Stimulated activated CD4-positive, alpha-beta T cell treated with anti-CD3 and anti-CD28 coated beads, Interleukin-2, amount 100 ng/mL, for 24 hours (primary cell): ENCODE measurements at places on chromosomes 12 and 14.

- DNase-seq, result no peak
Measured at GRCh38 chr12:105067511-105068031, 16.7 kb downstream of the ALDH1L2 start.

GRCh38 chr12:49098035-49098451 is 3.4 kb upstream of the DHH start:
- peak; percentile 73 for DNase-seq

DNA sequence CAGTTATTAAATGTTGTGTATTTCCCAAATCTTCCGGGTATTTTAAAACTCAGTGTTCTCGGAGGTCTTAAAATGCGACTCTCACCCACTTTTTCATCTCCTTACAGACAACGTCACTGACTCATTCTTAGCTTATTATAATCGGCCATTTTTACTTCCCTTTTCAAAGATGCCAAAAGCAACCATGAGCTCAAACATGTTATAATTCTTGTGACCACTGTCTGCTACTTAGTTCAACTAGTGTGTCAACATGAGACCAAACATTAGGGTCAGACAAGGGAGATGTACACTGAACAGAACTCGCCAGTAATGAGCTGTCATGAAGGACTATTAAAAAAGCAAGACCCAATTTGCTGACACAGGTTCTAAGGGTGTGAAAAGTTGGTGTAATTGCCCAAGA is 4.2 kb upstream of the GRIP1 start:
- no peak for DNase-seq

GRCh38 chr12:118061873-118062843 is 1.2 kb upstream of the WSB2 start:
- DNase-seq, result peak; percentile 34

- DNase-seq, result no peak
Measured at GRCh38 chr12:64010069-64010686, 165.7 kb downstream of the SRGAP1 start.

DNA sequence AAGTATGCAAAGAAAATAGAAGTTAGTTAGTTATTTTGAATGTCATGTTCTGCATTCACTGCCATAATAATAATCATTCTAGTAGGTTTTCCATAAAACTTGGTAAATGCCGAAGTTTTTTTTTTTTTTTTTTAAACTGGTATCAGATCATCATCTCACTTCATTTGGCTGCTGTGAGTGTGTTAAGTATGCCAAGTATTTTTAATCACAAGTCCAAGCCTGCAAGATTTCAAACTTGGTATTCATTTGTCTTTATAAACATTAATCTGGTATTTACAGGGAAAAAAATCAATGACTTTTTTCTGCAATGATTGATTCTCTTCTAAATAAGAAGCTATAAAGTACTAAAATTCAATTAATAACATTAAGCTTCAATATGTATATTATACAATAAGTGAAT is 248.9 kb downstream of the CCDC59 start:
- DNase-seq, result no peak

- no peak for DNase-seq
Measured at GRCh38 chr14:88324491-88324890, 1.4 kb upstream of the KCNK10 start.

- peak; percentile 19 for DNase-seq
Measured at GRCh38 chr12:38771871-38772270, 133.5 kb downstream of the CPNE8 start.

DNA sequence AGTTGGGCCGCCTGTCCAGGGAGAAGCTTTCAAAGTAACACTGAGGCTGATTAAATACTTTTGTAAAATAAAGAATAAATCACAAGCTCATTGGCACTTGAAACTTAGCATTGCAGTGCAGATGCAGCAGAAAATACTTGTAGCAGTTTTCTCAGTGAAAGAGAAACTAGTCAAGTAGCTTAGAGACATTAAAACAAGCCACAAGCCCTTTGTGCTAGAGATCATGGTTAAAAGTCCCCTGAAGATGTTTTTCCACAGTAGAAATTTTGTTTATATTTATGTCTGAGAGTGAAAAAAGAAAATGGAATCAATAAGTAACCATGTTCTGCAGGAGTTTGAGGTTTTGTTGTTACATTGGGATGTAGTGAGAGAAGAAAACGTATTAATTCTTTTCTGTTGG is 5.9 kb downstream of the PSEN1 start:
- no peak for DNase-seq

DNA sequence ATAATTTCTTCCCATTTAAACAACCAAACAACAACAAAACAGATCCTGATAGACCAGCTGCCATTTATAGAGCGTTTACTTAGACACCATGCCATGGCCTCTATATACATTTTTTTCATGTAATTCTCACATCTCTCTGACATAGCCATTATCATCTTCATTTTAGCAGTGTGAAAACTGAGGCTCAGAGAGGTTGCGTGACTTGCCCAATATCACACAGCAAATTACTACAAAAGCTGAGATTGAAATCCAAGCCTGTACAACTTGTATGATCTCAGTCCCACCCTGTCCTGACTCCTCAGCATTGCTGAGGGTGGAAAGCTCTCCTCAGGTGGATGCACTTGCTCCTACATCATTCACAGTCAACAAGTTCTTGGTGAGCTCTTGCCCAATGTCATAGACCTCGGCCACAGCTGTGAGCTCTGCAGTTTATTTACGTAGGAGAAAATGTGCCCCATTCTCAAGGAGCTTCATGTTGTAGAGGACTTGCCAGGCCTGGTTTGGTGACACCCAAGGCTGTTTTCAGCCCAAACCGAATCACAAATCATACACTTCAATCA is 55.5 kb downstream of the CRACR2A start:
- DNase-seq, result no peak

DNA sequence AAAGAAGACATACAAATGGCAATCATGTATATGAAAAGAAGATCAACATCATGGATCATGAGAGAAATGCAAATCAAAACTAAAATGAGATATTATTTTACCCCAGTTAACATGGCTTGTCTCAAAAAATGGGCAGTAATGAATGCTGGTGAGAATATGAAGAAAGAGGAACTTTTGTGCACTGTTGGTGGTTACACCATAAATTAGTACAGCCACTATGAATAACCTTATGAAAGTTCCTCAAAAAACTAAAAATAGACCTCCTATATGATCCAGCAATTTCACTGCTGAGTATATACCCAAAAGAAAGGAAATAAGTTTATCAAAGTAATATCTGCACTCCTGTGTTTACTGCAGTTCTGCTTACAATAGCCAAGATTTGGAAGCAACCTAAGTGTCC is 151.7 kb downstream of the PDZRN4 start:
- DNase-seq, result no peak

- no peak for DNase-seq
Measured at GRCh38 chr12:93146263-93146939, 217.3 kb upstream of the EEA1 start.

DNA sequence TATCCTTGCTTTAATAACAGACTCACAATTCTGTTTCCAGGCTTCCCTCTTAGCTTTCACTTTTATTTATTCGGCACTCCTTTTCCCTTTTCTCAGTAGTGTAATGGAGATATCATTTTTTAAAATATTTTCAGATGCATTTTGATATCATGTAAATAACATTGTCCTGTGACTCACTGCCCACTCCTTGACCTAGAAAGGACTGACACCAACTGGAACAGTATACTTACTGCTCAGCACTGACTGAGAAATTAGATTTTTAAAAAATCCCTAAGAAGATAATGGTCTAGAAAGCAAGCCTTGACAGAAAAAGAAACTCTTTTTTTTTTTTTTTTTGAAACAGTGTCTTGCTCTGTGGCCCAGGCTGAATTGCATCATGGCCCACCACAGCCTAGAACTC is 118.0 kb upstream of the FSCB start:
- DNase-seq, result no peak

GRCh38 chr14:75561013-75561432 is 17.4 kb upstream of the FLVCR2 start:
- peak; percentile 55 for DNase-seq

DNA sequence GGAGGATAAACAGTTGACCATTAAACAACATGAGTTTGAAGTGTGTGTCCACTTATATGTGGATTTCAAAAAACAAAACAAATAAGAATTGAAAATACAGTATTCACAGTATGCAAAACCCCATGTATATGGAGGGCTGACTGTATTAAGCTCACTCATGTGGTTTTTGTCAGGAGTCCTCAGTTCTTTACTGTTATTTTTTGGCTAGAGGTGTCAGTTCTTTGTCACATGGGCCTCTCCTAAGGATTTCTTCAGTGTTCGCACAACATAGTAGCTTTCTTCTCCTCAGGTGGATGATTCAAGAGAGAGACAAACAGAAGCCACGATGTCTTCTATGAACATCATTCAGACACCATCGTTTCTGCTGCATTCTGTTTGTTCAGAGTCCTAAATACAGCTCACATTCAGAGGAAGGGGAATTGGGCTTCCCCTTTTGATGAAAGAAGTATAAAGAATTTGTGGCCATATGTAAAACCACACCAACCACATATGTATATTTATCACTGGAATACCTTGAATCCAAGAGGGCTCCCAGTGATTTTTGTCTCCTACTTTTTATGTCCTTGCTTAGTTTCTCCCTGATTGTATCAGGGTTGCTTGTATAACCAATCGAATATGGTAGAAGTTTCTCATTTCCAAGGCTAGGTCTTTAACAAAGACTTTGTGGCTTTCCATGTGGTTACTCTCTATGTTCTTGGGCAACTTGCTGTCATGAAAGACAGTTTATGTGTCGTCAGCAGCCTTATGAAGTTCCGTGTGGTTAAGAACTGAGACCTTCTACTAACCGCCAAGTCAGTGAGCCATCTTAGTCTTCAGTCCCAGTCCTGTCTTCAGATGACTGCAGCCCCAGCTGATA is 18.9 kb downstream of the MNAT1 start:
- peak; percentile 49 for DNase-seq

GRCh38 chr12:117367006-117367638 is 5.7 kb upstream of the NOS1 start:
- DNase-seq, result peak; percentile 70

GRCh38 chr12:132946246-132946820 is 9.8 kb downstream of the ZNF605 start:
- no peak for DNase-seq
